ENCODE measurements at places on chromosomes 5 and 9.

GRCh38 chr9:132075853-132076252 lies 3.8 kb downstream of the MED27 start:
- DNase-seq, result no peak

DNA sequence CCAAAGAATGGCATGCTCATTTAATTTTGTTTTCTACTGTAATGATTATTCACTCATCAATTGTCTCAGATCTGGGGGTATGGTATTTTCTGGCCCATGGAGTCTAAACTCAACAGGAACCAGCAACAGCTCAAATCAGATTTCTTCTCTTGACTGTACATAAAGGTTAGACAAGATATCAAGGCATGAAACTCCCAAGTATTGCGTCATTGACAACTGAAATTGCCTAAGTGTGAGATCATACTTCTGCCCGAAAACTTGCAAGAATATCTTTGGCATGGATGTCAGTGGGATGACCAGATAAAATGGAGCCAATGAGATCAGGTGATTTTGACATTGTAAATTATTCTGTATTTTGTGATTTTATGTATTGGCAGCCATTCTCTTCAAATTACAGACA lies 141.7 kb upstream of the STK32A start:
- no peak for DNase-seq

- DNase-seq, result no peak
Measured at GRCh38 chr5:120532835-120533234, 68.7 kb downstream of the PRR16 start.

DNA sequence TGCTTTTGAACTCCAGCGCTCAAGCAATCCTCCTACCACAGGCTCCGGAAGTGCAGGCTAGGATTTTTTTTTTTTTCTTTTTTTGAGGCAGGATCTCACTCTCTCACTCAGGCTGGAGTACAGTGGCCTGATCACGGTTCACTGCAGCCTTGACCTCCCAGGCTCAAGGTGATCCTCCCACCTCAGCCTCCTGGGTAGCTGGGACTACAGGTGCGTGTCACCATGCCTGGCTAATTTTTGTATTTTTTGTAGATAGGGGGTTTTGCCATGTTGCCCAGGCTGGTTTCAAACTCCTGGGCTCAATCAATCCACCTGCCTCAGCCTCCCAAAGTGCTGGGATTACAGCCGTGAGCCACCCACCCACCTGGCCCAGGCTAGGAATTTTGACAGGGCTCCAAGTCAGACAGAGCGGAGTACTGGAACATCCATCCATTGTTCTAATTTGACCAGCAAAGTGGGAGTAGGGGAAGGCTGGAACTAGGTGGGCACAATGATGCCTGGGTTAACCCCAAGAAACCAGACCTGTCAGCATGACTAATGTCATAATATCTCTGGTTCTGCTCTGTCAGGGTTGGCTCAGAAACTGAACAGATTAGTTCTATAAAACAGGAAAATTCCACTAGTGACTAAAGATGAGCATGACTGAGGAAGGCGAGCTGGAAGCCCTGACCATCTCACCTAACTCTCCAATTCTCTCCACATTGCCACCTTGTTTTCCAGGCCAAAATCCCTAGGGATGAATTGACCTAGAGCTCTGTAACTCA lies 9.2 kb downstream of the ZBTB5 start:
- no peak for DNase-seq

DNA sequence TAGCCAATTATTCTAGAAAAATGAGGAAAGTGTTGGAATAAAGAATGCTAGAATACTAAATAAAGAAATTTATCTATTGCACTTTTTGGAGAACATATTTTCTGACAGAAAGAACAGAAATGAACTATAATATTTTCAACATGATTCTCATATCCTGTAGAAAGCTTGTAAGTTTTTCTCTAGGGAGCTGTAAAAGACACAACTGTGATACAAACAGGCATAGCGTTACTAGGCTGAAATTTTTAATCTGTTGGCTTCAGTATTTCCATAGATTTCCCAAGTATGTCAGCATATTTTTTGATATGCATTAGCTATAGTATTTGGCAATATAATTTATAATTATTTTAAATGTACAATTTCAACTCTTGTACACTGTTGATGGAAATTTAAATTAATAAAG lies 31.3 kb downstream of the ANXA1 start:
- no peak for DNase-seq

DNA sequence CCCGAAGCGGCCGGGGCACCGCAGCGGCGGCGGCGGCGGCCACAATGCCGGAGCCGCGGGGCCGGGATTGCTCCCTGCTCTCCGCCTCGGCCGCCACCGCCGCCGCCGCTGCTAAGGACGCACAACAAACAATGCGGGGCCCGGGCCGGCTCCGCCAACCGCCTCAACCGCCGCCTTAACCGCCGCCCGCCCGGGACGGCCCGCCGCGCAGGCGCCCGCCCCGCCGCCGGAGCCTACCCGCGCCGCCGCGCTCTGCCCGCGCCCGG lies 254 bp downstream of the STRBP start:
- DNase-seq, result no peak

All from germinal center (tissue), 1 donor.